ENCODE measurements at places on chromosomes 11 and 22. TPM values are rescaled to one million over a fixed set of nuclear protein-coding genes. Genes with fewer than 3 reads are reported as not detected.

PTPRJ gene
- 25.1 TPM for total RNA-seq

DNA sequence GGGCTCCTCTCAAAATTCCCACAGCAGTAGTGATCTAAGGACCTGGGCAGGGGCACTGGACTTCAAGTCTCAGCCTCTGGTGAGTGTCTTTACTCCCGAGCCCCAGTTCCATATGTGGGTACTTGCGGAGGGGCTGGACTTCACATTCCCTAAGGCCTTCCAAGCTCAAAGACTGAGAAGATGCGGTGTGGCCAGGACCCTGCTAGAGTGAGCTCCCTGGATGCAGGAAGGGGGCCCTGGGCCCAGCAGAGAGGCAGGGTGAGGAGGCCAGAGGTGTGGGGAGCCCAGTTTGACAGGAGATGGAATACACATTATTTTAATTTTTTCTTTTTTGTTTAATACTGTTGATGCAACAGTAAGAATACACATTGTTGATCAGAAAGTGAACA is 83.7 kb downstream of the IGLL1 start:
- DNase-seq, result no peak

PHLDB1 gene
- 1.9 TPM for total RNA-seq

PLEKHB1 gene
- 10.3 TPM for total RNA-seq

GRCh38 chr11:111598559-111598958 is 3.7 kb upstream of the SIK2 start:
- no peak for DNase-seq

NEFH gene
- 6.3 TPM for total RNA-seq

DNA sequence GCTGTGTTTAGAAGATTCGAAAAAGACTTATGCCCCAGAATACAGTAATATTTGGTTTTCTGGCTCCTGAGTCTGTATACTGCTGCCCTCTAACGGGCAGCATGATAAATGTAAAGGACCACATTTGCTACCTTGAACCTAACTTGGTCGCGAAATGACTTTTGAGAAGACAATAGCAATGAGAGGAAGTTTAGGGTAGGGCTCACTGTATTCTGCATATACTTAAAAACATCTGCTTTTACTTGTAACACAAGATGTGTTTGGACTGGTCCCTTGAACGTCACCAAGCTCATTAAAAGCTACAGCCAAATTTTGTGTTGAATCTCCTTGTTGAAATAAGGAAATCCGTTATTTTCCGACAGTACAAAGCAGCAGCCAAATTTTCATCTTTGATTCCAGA is 309.1 kb downstream of the SWAP70 start:
- DNase-seq, result no peak

GRCh38 chr11:87722756-87723565 is 452.3 kb downstream of the RAB38 start:
- no peak for DNase-seq

GRCh38 chr11:70085815-70086769 is 8.0 kb downstream of the ANO1 start:
- DNase-seq, result no peak

- DNase-seq, result no peak
Observed at GRCh38 chr11:41245704-41246398, 213.6 kb downstream of the LRRC4C start.

RFPL1 gene
- total RNA-seq, result not detected

DNA sequence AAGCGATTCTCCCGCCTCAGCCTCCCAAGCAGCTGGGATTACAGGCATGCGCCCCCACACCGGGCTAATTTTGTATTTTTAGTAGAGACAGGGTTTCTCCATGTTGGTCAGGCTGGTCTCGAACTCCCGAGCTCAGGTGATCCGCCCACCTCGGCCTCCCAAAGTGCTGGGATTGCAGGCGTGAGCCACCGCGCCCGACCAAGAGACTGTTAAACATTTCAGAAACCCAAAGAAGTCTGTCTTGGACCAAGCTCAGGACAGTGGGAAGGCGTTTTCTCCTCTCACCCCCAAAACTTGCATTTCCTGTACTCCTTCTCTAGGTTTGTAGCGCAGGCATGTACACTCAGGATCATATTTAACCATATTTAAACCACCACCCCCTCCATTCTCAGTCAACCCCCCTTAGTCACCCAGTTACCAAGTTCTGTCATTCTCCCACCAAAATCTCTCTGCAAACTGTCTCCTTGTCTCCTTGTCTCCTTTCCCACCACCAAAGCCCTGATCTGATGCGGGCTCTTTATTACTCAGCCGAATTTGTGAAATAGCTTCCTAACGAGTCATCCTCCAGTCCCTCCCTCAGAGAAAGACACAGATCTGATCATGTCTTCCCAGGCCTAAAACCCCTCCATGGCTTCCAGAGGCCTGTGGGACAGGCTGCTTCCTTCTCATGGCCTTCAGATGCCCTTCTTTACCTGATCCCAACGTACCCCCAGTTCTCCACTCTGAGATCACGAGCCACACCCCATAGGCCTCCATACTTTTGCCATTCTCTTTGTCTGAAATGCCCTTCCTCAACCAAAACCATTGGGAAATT is 29.0 kb upstream of the CREB3L1 start:
- DNase-seq, result no peak

PAK1 gene
- total RNA-seq, result 25.9 TPM

GRCh38 chr11:80873310-80873999 is 1432.6 kb upstream of the TENM4 start:
- DNase-seq, result no peak

GRCh38 chr22:47061226-47061625 is 298.8 kb downstream of the TBC1D22A start:
- no peak for DNase-seq

GDPD4 gene
- total RNA-seq, result not detected

GRCh38 chr22:45413013-45413367 is 409 bp downstream of the SMC1B start:
- no peak for DNase-seq

- DNase-seq, result no peak
Observed at GRCh38 chr22:27737521-27737920, 64.0 kb downstream of the MN1 start.

Measured in CD8-positive, alpha-beta memory T cell (primary cell).